ENCODE measurements at places on chromosomes 7 and 10.

GRCh38 chr10:18400906-18401245, 250.5 kb downstream of the NSUN6 start:
- peak; percentile 87 for ATAC-seq

DNA sequence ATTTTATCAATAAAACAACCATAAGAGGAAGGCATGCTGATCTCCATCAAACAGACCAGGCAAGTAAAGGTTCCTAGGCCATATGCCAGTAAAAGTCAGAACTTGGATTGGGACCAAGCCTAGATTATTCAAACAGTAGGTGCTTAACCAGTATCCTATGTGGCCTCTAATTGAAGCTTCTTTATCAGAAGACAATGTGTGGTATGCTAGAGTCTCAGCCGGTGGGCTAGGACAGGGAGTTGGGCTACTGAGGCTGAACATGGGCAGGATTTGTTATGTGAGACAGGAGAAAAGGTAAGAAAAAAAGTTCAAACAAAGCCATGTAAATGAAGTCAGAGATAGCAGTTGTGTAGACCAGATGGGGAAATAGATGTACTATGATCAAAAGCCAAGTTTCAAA, 413.7 kb upstream of the GHITM start:
- no peak for ATAC-seq

DNA sequence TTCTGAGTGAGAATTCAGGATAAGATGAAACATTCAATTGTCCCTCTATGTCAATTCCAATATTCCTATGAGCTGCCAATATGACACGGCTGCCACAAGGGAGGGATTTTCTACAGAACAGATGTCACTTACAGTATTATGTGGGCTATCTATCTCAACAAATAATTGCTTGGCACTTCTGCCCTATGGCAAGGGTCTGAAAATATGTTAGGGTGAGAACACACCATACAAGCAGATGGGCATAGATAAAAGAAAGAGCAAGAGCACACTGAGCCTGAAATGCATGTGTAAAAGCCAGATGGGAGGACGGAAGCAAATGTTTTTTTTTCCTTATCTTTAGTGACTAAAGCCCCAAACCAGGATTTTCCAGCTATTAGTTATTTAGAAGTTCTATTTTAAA, 70.1 kb upstream of the TFEC start:
- ATAC-seq, result no peak

- no peak for ATAC-seq
These were observed 37.7 kb downstream of the CDK13 start for GRCh38 chr7:39987641-39988347.

GRCh38 chr7:28977881-28978280, 19.8 kb upstream of the TRIL start:
- ATAC-seq, result no peak

- peak; percentile 31 for ATAC-seq
These were observed 240.3 kb upstream of the KAT6B start for GRCh38 chr10:74586088-74586585.

DNA sequence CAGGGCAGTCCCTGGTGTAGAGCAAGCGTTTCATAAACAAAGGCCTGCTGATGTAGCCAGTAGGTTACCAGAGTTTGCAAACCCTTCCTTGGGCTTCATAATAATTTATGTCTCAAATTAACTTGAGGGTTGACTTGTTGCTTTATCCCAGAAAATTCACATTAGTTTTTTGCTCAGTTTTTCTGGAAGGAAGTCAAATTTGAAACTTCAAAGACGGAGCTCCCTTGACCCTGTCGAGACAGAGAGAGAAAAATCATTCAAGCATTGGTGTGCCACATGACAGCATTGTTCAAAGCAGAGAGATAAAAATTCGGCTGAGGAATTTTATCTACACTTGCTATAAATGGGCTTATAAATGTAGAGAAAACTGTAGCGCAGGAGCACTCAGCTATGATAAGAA, 627.7 kb downstream of the TNS3 start:
- ATAC-seq, result no peak

DNA sequence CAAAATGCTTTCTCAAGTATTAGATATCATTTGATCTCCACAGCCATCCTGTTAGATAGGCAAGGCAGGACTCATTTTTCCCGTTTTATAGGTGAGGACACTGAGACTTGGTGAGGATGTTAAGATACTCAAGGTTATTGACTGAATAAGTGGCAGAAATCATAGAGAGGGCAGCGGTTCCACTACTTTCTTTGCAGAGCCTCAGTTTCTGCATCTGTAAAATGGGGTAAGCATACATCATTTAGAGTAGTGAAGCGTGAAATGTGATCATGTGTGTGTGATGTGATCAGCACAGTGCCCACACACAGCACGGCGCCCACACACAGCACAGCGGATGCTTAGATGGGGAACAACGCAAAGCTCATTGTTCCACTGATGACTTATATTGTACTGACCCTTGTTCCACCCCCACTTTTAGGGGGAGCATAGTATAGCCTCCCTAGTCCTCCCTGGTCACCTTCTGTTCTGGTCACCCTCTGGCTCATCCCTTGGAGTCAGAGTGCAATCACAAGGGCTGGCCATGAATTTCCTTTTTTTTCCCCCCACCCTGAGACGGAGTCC, 10.5 kb downstream of the UBTD1 start:
- ATAC-seq, result no peak

DNA sequence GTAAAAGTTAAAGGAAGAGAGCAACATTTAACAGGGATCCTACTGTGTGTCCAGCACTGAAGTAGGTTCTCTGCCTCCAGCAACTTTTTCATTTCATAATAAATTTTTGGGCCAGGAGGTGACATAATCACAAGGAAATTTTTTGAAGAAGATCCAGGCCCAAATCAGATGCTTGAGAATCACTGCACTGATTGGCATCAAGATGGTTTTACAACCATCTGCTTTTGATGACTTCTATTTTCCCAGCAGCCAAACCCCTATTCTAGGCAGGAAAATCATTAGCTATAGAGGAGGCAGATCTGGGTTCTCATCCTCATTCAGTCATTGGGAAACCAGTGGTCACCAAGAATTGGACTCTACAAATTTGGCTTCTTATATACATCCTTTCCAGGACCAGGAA, 79.0 kb downstream of the ARL4A start:
- no peak for ATAC-seq

GRCh38 chr7:87155788-87156187, 3.5 kb downstream of the DMTF1 start:
- ATAC-seq, result no peak

- ATAC-seq, result peak; percentile 71
These were observed 507 bp downstream of the STN1 start for GRCh38 chr10:103917302-103918052.

- no peak for ATAC-seq
These were observed 47.0 kb upstream of the TMEM140 start for GRCh38 chr7:135100856-135101255.

- peak; percentile 17 for ATAC-seq
These were observed 2.0 kb upstream of the TNRC18 start for GRCh38 chr7:5425507-5426225.

GRCh38 chr7:125118444-125118843, 188.8 kb upstream of the POT1 start:
- no peak for ATAC-seq

DNA sequence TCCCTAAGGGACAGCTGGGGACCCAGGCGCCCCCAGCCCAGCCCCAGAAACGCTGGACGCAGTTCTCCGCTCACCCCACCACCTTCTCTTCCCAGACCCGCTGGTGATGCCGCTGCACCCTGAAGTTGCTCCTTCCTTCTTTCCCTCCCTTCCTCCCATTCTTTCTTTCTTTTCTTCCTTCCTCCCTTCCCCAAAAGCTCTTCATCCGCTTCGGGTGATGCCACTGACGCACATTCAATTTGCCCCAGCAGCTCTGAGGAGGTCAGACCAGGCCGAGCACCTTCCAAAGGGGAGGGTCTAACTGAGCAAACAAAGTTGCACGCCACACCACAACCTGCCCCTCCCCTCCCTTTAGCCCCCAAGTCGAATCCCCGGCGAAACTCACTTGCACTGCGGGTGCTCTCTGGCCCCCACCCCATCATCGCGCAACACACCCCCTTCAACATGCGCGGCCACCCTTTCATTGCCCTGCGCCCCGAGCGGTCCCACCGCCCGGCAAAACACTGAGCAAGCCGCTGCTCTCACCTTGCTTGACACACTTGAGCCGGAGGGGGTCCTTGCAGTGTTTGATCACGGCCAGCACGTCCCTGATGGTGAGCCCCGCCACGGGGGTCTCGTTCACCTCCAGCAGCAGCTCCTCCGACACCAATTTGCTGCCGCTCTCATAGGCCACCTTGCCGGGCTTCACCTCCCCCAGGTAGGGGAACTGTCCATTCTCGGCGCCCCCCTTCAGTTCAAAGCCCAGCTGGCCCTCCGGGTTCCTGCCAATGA, 787 bp downstream of the MAGI2 start:
- peak; percentile 28 for ATAC-seq

DNA sequence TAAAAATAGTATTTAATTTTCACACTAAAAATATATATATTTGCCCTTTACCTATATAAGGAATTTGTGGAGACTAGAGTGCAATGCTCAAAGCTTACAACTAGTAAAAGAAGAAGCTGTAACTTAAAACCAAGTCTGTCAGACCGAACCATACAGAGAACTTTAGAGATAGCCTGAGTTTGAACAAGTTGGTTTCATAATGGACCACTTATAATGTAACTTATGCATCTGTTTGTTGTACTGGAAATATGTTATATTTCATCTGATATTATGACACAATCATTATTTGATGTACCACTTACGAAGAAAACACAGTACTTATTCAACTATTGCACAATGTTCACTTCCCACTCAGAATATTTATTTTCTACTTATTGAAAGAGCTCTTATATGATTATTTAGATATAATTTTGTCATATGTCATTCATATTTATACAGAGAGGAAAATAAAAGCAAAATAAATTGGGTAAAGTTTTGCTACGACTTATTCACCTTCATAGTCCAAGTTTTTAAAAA, 462.8 kb downstream of the ATRNL1 start:
- ATAC-seq, result no peak

- peak; percentile 77 for ATAC-seq
These were observed 669 bp upstream of the AP5Z1 start for GRCh38 chr7:4774658-4775249.

- no peak for ATAC-seq
These were observed 195.4 kb downstream of the CDC14C start for GRCh38 chr7:49119706-49120105.

DNA sequence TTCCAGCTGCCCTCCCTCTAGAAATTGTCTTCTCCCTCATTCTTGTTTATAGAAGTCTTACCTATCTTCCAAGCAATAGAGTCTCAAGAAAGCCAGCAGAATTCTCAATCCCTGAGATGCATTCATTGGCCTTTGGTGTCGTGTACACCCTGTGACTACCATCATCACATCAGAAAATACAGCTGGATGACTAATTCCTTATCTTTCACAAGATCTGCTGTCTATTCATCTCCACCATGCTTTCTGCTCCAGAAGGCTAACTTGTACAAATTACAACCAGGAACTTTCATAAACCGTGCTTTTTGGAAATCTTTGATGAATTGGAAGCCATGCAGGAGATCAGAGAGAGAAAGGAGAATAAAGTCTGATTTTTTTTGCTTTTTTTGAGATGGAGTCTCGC, 1062.9 kb upstream of the GHITM start:
- no peak for ATAC-seq

DNA sequence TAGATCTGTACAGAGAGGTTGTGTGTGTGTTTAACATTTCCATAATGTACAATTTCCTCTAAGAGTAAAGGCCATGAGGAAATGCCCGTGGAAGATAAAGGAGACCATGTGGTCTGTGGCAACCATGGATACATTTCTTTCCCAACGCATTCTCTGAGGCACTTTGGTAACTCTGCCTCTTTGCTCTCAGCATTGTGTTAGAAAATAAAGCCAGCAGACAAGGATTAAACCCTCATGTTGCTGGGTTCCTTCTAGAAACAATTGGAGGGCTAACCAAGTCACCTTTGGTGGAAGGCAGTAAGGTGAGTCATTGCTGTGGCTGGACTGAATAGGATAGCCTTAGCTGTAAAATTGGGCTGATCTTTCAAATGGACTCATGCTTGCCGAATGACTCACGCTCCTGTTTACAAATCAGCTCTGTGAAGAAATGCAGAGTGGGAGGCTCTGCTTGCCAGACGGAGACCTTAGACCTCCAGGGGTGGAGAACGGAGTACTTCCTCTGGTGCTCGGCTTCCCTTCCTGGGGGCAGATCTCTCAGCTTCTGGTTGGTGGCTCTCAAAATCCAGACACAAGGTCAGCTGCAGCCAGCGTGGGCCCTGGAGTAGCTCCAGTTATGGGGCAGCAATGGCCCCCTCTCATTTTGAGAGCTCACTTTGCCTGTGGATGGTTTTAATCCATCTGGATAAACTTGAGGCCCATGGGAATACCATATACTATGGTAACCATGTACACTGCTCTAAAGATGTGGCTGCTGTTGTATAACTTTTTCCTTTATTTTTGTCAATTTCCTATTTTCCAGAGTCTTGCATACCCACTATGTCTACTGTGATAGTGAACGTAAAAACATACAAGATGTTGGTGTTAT, 137.3 kb downstream of the TCF7L2 start:
- peak; percentile 97 for ATAC-seq

DNA sequence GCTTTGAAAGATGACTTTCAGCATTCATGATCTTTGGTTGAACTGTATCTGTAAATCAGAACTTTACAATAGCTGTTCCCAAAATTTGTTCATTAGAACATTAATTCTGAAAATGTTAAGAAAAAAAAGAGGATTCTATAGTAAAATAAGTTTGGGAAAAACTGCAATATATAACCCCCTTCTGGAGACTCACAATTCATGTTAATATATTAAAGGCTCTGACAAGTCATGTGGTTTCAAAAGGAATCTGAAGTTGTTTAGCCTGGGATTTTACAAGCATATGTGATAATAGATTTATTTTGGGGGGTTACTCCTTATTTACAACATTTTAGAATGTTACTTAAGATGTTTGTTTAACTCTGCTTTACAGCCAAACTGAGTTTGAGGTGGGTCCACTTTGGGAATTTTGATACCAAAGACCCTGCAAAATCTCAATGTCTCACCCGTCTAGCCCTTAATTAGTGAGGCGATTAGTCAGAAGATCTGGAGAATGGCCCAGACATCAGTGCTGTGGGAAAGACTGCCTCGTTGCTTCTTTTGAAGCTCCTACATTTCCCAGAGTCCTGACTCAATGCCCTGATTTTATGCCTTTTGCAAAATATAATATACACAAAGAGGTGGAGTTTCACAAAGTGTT, 40.0 kb downstream of the CDK1 start:
- peak; percentile 48 for ATAC-seq

DNA sequence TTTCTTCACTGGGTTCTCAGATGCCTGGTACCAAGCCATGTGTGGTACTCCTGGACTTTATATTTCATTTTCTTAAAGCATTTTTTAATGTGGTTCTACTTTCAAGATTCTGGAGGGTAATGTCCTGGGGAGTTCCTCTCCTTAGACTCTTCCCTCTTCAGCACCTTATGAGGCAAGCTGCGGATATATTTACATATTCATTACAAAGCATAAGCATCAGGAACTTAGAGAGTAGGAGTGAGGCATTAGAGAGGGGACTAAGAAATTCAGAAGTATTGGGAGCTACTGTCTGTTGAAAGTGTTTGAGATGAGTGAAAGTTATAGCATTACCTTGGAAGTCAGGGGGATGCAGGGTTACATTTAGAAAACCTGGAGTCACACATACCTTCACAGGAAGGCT, 20.8 kb downstream of the AUTS2 start:
- ATAC-seq, result no peak

- ATAC-seq, result no peak
These were observed 17.6 kb downstream of the GPRIN2 start for GRCh38 chr10:46538717-46539426.

GRCh38 chr10:62147425-62147824, 121.2 kb downstream of the RTKN2 start:
- ATAC-seq, result no peak

Measured in SK-N-SH treated with all-trans-retinoic acid at 6 μM for 48 hours (cell line).